Cardiac muscle cell (in vitro differentiated cells and primary cell): ENCODE measurements at places on chromosomes 1 and 21.

GRCh38 chr1:55081188-55081904 is 42.0 kb downstream of the PCSK9 start:
- DNase-seq: peak; percentile 83

- DNase-seq: peak; percentile 58
These were observed 117.5 kb downstream of the NAV1 start for GRCh38 chr1:201656311-201657032.

DNA sequence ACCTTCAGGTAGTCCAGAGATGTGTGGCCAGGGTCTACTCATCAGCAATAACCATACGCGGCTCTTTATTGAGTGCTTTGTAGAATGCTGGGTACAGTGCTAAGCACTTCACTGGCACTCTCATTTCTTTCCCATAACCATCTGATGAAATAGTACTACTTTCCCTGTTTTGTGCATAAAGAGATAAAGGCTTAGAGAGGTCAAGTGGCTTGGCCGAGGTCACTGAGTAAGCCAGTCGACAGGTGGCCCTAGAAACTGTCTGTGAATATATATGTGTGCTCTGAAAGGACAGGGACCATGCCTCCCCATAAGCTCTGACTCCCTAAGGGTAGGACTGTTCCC is 52.8 kb downstream of the NENF start:
- DNase-seq: no peak

DNA sequence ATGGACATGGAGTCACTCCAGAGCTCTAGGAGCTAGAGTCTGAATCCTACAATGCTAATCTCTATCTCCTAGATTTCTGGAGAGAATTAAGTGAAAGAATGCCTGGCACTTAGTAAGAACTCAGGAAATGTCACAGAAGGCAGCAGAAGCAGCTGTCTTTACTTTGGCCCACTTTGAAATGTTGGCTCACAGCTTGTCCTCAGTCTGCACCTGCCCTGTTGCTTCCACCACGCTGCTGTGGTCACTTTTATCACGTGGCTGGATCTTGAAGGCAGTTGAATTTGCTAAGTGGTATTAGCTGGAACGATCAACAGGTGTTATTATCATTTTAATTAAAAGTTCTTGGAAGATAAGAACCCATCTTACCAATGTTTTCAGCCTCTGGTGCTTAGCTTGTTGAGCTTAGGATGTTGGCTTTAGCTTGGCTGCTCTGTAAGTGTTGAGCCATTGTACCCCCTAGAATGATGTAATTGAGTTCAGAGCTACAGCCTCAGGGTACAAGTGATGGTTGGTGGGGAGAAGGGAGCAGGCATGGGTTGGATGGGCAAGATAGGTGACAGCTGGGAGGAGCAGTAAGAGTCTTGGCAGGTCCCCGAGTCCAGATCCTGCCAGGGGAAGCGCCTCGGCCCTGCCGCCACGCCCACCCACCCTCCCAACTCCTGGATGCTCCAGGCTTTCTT is 41.9 kb upstream of the EPS8L3 start:
- no peak for DNase-seq

GRCh38 chr1:54272134-54272533 is 72.2 kb downstream of the MRPL37 start:
- DNase-seq: no peak

- no peak for DNase-seq
These were observed 438.1 kb downstream of the PRDM2 start for GRCh38 chr1:14138135-14138506.

GRCh38 chr1:179034720-179035119 is 9.0 kb downstream of the FAM20B start:
- no peak for DNase-seq

- peak; percentile 94 for DNase-seq
These were observed 162.3 kb upstream of the ARHGEF16 start for GRCh38 chr1:3292051-3292722.

- peak; percentile 85 for DNase-seq
These were observed 505.8 kb downstream of the SMYD3 start for GRCh38 chr1:246001142-246001836.

DNA sequence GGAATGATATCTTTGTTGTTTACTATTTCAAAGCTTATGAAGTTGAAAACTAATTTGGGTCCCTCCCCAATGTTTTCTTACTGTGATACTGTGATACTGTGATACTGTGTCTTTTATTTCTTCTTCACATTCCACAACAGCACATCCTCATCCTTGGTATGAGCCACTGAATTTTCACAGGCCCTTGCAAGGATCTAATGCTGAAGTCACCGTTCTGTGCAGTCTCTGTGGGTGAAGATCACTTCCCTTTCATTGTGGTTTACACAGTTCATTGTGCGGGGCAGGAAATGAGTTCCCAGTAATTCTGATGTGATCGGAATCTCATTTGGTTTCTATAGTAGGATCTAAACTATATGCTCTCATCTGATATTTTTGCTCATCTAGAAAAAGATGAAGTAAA is 32.1 kb upstream of the PAXBP1 start:
- DNase-seq: no peak

DNA sequence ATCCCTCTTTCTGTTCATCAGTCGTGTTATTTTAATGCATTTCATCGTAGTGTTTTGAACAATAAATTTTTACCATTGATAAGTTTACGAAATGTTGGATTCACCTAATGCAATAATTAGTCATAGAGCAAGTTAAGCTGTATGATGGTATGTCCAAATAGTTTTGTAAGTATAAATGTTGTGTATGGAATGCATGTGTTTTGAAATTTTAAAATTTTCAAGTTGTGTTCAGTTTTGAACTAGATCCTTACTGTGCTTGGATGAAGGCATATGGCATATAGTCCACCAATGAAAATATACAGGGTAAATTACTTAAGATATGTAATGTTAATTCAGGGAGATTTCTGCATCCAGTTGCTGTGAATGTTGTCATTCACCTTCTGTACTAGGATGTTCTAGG is 2.3 kb downstream of the ZMYM4 start:
- no peak for DNase-seq
